ENCODE measurements at places on chromosomes 4 and X. TPM values are rescaled to one million over a fixed set of nuclear protein-coding genes. Genes with fewer than 3 reads are reported as not detected.

Gene COX7B2
- total RNA-seq = not detected

Gene SAGE1
- total RNA-seq = not detected

Gene ENPEP
- total RNA-seq = 2.2 TPM

Gene NCBP2L
- total RNA-seq = not detected

DNA sequence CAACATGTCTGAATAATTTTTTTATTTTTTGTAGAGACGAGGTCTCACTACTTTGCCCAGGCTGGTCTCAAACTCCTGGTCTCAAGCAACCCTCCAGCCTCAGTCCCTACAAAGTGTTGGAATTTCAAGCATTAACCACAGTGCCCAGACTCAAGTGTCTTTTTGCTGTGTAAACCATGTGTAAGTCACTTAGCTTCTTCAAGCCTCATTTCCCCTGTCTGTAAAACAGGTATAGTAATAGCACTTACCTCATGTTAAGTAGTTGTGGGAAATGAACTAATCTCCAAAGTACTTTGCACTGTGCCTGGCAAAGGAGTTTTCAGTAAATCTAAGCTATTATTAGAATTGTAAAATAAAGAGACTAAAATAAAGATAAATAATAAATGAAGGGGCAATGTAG lies 35.7 kb downstream of the STBD1 start:
- no peak overlapping the region for H3K4me3 ChIP-seq
- H3K27me3 ChIP-seq = peaks cover 7% of the 10 kb centered on the region
- no peak overlapping the region for H3K27ac ChIP-seq

- H3K27ac ChIP-seq = no peak overlapping the region
- no peak overlapping the region for H3K4me3 ChIP-seq
- H3K4me1 ChIP-seq = peaks cover 27% of the 10 kb centered on the region
- H3K36me3 ChIP-seq = peaks cover 2% of the 10 kb centered on the region
- DNase-seq = no peak
Observed at GRCh38 chrX:41518841-41519220, 71.7 kb downstream of the NYX start.

- H3K36me3 ChIP-seq = no peaks in the 10 kb centered on the region
- no peaks in the 10 kb centered on the region for H3K4me1 ChIP-seq
- H3K27ac ChIP-seq = no peak overlapping the region
- H3K27me3 ChIP-seq = peaks cover 3% of the 10 kb centered on the region
- H3K4me3 ChIP-seq = no peak overlapping the region
Observed at GRCh38 chr4:14596028-14596427, 406.3 kb upstream of the CPEB2 start.

Gene TBC1D1
- total RNA-seq = 92.7 TPM

DNA sequence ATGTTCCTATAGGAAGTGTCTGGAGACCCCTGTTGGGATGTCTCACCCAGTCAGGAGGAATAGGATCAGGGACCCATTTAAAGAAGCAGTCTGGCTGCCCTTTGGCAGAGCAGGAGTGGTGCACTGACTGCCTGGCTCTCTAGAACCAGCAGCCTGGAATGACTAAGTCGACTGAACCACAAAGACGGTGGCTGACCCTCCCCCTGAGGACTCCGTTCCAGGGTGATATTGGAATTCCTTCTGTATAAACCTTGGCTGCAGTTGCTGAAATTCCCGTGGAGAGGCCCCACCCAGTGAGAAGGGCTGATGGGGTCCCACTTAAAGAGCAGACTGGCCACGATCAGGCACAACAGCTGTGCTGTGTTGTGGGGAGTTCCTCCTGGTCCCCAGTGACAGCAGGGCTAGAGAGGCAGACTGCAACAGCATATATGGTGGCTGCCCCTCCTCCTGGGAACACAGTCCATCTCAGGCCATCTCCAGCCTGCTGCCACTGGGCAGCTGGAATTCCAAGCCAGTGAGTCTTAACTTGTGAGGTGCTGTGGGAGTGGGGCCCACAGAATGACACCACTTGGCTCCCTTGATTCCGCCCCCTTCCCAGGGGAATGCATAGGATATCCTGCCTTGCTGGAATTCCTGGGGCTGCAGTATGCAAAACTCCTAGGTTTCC lies 41.8 kb upstream of the RLIM start:
- DNase-seq = no peak
- H3K27me3 ChIP-seq = no peaks in the 10 kb centered on the region
- peak overlapping the region; percentile 38 for H3K27ac ChIP-seq
- H3K36me3 ChIP-seq = no peaks in the 10 kb centered on the region
- no peaks in the 10 kb centered on the region for H3K4me1 ChIP-seq

Gene PITX2
- not detected for total RNA-seq
